Bronchial epithelial cell (primary cell): ENCODE measurements at places on chromosomes 6 and 20.

DNA sequence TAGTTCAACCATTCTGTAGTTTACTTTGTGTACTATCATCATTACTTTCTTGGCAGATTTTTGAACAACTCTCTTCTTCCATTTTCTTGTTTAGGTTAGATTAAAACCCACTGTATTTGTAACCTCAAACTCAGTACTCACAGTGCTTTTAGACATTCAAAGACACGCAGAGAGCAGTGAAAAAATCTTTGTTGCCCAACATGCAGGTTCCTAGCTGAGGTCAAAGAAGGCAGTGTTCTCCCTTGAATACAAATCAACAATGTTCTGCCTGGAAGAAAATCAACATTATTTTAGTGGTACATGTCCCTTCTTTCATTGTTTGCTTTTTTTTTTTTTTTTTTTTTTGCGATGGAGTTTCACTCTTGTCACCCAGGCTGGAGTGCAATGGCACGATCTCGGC, 11.2 kb downstream of the CYB5R4 start:
- no peak for DNase-seq

DNA sequence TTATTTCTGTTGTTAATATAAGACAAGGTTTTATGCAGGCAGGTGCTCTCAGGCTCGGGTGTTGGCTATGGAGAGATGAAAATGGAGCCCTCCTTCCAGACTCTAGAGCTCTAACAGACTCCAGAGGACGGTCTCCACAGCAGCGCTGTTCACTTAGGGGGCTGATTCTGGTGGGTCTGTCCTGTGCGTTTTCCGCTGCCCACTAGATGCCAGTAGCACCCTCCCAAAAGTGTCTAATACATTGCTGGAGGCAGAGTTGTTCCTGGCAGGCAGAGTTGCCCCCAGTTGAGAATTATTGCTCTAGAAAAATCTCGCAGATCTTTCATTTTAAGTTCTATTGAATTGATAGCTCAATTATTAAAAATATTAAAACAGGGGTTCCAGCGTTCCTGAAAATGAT, 109.9 kb downstream of the MAP3K4 start:
- no peak for DNase-seq

- no peak for DNase-seq
These were observed 15.4 kb downstream of the LAMA5 start for GRCh38 chr20:62351469-62352401.

DNA sequence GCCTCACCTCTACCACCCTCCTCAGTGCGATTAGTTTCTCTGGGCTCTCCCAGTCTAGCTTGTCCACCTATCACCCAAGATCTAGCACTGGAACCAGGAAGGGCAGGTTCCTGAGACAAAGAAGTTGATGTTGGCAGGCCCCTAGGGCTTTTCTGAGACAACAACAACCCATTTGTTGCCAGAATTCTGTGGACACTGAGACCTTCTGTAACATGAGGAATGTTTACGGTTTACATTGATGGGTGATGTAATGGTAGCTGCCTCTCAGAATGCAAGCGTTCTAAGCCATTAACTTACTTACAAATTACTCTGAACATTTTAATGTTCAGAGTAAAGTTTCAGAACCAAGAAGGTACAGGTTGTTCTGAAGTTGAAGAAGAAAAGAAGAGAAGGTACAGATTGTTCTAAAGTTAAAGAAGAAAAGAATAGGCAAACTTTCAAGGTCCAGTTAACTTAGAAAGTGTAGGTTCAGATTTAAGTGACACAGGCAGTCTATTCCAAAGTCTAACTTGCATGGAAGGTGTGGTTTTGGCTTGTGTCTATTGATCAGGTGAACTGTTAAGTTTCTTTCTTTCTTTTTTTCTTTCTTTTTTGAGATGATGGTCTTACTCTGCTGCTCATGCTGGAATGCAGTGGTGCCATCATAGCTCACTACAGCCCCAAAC, 3.7 kb upstream of the MED23 start:
- no peak for DNase-seq

DNA sequence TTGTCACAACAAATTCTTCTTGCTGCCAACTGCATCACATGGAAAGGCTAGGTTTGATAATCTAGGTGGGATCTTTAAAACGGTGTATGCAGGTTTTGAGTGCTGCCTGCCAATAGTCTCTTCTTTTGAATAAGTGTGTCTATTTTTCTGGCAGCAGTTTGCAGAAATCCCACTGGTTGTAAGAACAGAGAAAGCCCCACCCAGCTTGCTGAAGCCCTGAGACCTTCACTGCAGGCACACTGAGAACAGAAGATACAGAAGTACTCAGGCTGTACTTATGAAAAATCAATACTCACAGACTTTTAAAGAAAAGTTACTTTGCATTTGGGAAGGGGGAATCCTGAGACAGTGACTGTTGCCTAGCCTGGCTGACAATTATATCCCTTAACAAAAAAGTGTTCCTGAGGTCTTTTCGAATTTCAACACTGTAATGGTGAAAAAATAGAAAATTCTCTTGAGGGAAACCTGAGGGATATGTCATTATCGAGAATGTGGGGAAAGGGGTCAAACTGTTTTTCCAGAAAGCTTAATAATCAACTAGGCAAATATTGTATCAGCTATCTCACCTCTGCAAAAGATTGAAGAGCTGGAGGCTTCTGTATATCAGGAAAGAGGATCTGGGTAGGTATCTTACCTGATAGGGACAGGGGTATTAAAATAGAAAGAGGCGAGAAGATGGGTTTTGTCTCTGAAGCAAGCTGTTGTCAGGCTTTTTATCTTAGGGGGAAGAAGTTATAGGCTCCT, 199.9 kb downstream of the LRFN2 start:
- DNase-seq, result no peak

DNA sequence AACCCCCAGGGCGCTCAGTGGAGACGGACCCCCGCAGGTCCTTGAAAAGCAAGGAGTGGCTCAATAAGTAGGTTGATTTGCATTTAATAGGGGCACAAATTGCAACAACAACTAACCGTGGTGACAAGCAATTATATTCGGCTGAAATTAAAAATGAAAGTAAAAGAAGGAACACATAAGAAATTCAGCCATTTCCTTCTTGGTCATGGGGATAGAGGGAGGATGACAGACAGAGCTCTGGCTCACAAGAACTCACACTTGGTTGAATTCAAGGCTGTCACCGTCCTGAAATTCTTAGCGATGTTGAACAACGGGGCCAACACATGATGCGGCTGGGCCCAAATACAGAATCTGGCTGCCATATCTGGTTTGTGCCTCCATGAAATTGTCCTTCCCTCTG, 129.0 kb downstream of the EDN3 start:
- DNase-seq, result no peak

GRCh38 chr6:65450451-65450850, 256.6 kb downstream of the EYS start:
- DNase-seq, result no peak

DNA sequence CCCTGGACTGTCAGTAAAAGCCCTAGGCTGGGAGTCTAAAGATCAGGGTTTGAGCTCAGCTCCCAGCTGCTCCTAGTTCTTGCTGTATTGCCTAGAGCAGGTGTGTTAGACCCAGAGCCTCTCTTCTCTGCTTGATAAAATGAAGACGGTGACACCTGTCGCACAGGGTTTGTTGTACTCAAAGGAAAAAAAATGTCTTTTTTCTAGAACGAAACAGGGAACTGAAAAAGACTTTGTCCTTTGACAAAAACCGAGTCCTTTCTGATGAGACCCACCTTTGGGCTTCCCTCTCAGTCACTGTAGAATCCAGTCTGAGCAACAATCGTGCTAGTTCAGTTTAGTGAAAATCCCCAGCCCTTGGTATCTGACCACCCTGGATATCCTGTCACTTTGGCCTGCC, 102.1 kb upstream of the LAMP5 start:
- DNase-seq, result no peak

GRCh38 chr20:47821481-47822100, 36.3 kb upstream of the SULF2 start:
- DNase-seq, result peak; percentile 93

GRCh38 chr20:15911581-15911980, 661.7 kb downstream of the KIF16B start:
- no peak for DNase-seq

- no peak for DNase-seq
These were observed 21.1 kb downstream of the ZNF184 start for GRCh38 chr6:27451660-27452390.

GRCh38 chr6:1577146-1577680, 32.5 kb upstream of the FOXC1 start:
- DNase-seq, result no peak

DNA sequence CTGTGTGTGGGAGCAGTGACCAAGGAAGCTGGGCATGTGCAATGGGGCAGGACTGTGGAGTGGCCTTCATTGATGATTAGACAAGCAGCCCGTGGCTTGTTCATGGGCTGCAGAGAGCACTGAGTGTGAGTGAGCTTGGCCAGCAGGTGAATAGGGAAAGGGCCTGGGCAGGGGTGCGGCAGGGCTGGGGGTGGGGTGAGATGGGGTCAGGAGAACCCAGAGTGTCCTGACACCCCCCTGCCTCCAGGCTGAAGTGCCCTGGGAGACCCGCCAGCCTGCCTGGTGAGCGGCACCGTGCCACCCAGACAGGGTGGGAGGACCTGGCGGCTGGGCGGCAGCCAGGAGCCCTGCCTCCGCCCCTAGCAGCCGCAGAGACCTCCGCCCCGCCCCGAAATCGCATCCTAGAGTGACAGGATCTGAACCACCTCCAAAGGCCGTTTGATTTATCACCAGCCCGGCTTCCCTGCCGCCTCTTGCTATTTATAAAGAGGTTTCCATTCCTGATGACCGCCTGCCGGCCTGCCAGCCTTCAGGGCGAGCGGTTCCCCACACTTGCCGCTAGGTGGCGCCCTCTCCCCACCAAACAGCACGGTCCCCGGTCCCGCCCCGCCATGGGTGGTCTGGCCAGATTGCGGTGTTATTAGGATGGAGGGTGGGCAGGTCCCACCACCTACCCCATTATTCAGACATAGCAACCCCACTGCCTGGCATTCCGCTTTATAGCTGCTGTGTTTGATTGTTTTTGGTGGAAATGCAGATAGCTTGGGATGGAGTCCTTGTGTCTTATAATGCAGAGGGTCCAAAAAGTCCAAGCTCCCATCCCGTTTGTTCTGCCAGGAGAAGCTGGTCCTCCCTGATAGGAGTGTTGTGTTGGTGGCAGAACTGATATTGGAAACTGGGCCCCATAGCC, 3.5 kb downstream of the MYLK2 start:
- peak; percentile 17 for DNase-seq

DNA sequence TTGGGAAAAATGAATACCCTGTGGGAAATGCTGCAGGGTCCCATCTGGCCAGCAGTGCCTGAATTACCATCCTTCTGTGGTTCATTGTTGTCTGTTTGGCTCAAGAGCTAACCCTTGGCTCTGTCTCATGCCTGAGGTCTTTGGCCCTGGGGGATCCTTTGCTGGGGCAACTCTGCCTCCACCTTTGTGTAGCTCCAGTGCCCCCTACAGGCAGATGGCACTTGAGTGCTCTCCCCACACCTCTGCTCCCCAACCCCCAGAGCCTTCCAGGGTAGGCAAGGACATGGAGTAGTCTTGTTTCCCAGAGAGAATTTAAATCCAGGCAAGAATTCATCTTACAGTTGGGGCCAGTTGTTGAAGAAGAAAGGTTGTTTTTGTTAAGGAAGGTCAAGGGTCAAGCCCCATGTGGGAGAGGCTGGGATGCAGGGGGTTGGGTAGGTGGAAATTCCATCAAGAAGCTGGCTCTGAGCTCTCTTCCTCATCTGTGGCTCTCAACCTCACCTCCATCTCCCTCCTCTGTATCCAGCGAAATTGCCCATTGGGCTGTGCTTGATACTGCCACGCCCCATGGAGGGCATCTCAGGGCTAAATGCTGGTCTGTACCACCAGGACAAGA, 44.2 kb downstream of the ZNF831 start:
- peak; percentile 18 for DNase-seq

- no peak for DNase-seq
These were observed 79.9 kb downstream of the SLC22A3 start for GRCh38 chr6:160428069-160428430.

DNA sequence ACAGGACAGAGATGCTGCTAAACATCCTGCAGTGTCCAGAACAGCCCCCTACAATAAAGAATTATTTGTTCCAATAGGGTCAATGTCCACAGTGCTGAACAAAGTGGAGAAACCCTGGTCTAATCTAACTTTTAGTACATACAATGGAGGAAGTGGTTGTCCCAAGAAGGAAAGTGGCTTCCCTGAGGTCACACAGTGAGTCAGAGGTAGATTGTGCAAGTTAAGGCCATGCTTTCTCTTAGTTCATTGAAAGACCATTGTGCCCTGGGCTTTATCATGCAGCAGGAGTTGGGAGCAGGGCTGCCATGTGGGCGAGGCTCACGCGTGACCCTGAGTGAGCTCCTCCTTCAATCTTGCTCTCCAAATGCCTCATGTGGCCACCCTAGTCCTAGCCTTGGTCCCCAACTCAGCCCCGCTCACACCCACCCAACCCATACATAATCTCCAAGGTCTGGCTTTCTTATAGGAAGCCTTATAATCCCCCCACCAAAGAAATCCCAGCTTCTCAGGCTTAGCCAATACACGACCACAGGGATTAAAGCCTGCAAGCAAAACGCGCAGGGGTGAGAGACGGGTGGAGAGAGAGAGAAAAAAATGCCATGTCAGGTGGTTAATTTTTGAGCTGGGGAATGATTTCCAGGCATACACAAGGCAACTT, 19.9 kb downstream of the SLC13A3 start:
- peak; percentile 50 for DNase-seq

DNA sequence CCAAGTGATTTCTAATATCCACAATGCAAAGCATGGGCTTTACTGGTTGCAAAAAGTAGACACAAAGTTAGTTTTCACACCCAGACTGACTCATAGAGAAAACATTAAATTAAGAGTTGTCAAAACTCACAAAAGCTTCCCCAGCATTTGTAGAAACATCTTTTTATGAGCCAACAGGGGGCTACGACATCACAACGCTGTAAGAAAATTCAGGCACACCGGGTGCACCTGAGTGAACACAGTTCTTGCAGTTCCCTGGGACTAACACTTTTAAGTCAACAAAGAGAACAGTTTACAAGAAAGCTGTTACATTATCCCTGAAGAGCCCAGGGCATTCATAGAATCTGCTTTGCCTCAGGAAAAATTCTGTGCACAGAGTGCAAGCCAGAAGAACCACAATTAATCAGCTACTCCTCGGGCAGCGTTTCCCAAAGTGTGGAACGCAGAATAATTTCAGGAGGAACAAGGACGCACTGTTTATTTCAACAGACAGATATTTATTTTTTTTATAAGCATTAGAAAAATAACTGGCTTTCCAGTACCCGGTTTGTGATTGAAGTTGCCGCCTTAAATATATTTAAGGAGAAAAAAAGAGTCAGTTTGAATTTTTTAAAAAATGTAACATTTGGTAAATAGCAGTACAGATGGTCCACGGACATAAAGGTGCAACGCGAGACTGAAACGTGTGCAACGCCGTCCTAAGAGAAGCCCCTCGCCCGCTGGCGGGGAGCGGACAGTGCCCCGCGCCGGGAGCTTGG, 1.2 kb downstream of the NCOA5 start:
- peak; percentile 30 for DNase-seq

- DNase-seq, result peak; percentile 96
These were observed 4.4 kb upstream of the VIP start for GRCh38 chr6:152746172-152746553.

- DNase-seq, result peak; percentile 97
These were observed 655.4 kb upstream of the PTCHD4 start for GRCh38 chr6:48766349-48766748.

GRCh38 chr6:111870051-111870741, 3.1 kb downstream of the FYN start:
- DNase-seq, result no peak
